ENCODE measurements at places on chromosomes 1 and 21. TPM values are rescaled to one million over a fixed set of nuclear protein-coding genes. Genes with fewer than 3 reads are reported as not detected.

GRCh38 chr1:240739139-240739538 lies 127.2 kb upstream of the GREM2 start:
- no peaks in the 10 kb centered on the region for H3K27me3 ChIP-seq
- DNase-seq = no peak
- H3K4me1 ChIP-seq = peaks cover 4% of the 10 kb centered on the region
- H3K4me3 ChIP-seq = no peak overlapping the region
- H3K36me3 ChIP-seq = no peaks in the 10 kb centered on the region

GRCh38 chr1:55868026-55868425 lies 652.9 kb upstream of the USP24 start:
- DNase-seq = no peak
- no peaks in the 10 kb centered on the region for H3K36me3 ChIP-seq
- no peaks in the 10 kb centered on the region for H3K4me1 ChIP-seq
- no peak overlapping the region for H3K4me3 ChIP-seq

DNA sequence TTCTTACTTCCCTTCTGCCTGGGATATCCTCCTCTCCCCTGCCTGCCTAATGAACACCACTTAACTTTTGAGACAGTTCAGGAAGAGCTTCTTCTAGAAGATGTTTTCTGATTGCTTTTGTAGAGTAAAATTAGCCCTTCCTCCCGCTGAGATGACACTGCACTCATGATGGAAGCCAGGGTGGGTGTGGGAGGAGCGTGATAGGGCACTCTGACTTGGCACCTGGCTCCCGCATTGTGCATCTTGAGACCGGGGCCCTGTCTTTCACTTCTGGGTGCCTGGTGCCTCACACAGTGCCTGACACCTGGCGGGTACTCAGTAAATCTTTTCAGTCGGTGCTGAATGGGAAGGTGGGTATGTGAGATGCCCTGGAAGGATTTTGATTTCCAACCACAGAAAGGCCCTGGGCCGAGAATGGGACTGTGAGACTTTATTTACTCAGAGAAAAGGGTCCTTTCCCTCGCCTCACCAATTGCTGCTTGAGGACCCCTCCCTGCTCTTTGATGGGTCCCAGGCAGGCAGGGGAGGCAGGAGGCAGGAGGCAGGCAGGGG lies 6.8 kb downstream of the THEM5 start:
- no peak for DNase-seq
- H3K4me1 ChIP-seq = no peaks in the 10 kb centered on the region
- H3K4me3 ChIP-seq = no peak overlapping the region
- H3K27me3 ChIP-seq = no peaks in the 10 kb centered on the region
- H3K27ac ChIP-seq = no peak overlapping the region

DNA sequence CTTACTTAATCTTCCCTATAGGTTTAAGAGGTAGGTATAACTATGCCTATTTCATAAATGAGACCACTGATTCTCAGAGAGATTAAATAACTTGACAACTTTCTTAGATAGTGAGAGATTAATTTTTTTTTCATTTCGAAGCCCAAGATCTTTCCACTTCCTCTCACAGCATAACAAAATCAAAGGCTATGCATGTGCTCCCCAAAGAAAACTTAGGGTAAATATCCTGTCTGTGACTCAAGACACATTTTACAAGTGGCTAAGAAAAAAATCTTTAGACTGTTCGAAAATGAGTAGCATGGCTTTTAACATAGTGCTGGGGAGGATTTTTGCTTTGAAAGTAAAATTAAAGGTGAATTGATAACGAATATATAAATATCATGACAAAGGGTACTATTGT lies 8.2 kb upstream of the C1orf141 start:
- no peaks in the 10 kb centered on the region for H3K27me3 ChIP-seq
- H3K36me3 ChIP-seq = no peaks in the 10 kb centered on the region
- peaks cover 17% of the 10 kb centered on the region for H3K4me1 ChIP-seq

DNA sequence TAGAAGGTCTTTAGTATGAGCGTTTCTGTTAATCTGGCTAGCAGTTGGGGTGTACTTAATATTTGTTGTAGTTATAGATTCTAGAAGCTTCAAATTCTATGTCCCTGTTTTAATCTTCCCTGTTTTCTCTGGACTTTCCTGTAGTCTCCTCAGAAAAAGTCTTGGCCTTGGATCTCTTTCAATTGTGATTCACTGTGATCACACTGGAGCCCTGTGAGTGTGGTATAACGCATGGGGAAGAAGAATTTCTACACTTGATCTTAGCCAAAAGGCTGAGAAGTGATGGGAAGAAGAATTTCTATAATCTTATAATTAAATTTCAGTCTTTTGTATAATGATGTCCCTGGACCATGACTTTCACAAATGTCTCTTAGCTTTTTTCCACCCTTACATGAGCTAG lies 36.7 kb upstream of the COP1 start:
- no peak overlapping the region for H3K4me3 ChIP-seq
- no peaks in the 10 kb centered on the region for H3K27me3 ChIP-seq
- H3K27ac ChIP-seq = no peak overlapping the region

DNA sequence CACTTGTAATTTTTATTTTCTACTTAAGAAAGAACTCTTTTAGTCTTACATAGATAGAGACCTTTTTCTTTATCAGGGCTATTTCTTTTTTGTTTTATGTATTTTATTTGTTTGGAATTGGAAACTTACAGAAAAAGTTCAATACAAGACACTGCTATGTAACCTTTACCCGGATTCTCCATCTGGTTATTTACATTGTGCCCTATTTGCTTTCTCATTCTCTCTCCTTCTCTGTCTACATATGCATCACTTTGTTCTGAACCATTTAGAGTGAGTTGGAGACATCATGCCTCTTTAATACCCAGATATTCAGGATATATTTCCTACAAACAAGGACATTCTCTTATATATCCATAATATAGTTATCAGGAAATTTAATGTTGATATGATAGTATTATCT lies 18.3 kb downstream of the AXDND1 start:
- H3K4me1 ChIP-seq = no peaks in the 10 kb centered on the region
- DNase-seq = no peak
- H3K27me3 ChIP-seq = no peaks in the 10 kb centered on the region
- no peaks in the 10 kb centered on the region for H3K36me3 ChIP-seq
- H3K27ac ChIP-seq = no peak overlapping the region
- H3K4me3 ChIP-seq = no peak overlapping the region

GRCh38 chr1:155307247-155307740 lies 1.4 kb upstream of the FDPS start:
- H3K4me3 ChIP-seq = no peak overlapping the region
- H3K36me3 ChIP-seq = no peaks in the 10 kb centered on the region
- no peaks in the 10 kb centered on the region for H3K27me3 ChIP-seq
- DNase-seq = peak; percentile 46

GRCh38 chr1:156033011-156033410 lies 12.3 kb upstream of the SSR2 start:
- peaks cover 4% of the 10 kb centered on the region for H3K36me3 ChIP-seq
- no peaks in the 10 kb centered on the region for H3K27me3 ChIP-seq
- no peaks in the 10 kb centered on the region for H3K4me1 ChIP-seq
- no peak for DNase-seq
- H3K27ac ChIP-seq = no peak overlapping the region
- no peak overlapping the region for H3K4me3 ChIP-seq

Gene OR2L5
- not detected for polyA plus RNA-seq

Gene S100A5
- polyA plus RNA-seq = not detected

Gene MYOC
- polyA plus RNA-seq = not detected

Gene LDLRAD1
- polyA plus RNA-seq = 0.92 TPM

Gene TPTE
- not detected for polyA plus RNA-seq

Gene GBP6
- 0.03 TPM for polyA plus RNA-seq
